Stimulated activated CD4-positive, alpha-beta T cell treated with anti-CD3 and anti-CD28 coated beads, Interleukin-12 subunit alpha, Interleukin-12 subunit beta, amount 100 ng/mL, for 24 hours (primary cell): ENCODE measurements at places on chromosomes 7 and 10.

- peak; percentile 52 for DNase-seq
These were observed 45.0 kb downstream of the ZCCHC24 start for GRCh38 chr10:79400146-79401004.

DNA sequence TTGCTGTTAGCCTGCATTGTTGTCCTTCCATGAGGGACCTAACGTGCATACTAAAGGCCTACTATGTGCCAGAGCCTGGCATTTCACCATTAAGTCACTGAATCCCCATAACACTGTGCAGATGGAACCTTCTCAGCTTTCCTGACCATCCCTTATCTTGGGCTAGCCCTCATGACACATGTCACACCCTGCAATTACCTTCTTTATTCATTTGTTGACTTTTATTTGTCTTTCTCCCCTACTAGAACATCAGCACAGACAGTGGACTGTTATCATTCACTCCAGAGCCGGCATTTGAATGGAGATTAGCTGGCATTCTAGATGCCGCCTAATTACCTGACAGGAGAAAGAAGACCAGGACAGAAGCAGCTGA lies 471.1 kb upstream of the GALNT17 start:
- no peak for DNase-seq

DNA sequence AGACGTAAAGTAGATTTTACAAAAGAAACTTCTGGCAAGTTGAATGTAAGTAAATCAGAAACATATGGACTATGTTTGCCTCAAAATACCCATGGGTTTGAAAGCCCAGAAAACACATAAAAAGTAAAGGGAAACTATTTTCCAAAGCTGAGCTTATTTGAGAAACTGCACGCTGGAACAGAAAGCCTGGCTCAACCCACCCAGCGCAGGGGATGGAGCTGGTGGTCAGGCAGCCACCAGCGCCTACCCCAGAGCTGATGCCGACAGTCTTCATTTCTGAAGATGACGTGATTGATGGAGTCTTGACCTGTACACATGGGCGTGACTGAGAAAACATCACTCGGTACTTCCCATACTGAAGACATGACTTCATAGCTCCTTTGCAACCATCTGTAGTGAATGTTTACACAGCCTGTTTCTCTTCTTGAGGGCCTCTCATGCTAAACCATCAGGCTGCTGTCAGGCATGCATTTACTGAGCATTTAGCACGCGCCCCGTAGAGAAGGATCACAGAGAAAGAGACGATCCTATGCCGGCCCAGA lies 232.6 kb upstream of the AUTS2 start:
- DNase-seq: no peak

GRCh38 chr10:93437086-93437945 lies 44.8 kb downstream of the MYOF start:
- DNase-seq: no peak

DNA sequence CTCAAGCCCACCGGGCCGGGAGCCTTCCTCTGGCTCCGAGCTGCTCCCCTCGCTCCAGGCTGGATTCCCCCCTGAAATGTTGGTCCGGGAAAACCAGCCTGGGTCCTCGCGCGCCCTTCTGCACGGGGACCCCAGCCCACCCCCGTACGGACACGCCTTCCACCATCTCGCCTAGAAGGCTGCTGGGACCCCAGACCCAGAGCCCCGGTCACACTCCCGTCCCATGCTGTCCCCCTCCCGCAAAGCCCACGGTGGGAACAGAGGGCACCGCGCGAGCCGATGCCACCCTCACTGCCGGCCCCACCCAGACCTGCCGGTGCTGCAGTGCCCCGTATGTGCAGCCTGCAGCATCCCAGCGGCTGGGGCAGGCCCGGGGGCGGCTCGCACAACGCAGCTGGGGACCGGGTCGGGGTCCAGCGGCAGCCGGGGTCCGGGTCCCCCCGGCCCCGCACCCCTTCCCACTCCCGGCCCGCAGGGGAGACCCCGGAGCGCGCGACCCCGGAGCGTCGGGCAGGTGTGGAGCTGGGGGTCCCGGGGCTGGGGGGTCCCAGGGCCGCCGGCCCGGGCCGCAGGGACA lies 871 bp downstream of the SPOCK2 start:
- DNase-seq: no peak

- DNase-seq: no peak
These were observed 50.9 kb downstream of the DGKB start for GRCh38 chr7:14851610-14852009.

DNA sequence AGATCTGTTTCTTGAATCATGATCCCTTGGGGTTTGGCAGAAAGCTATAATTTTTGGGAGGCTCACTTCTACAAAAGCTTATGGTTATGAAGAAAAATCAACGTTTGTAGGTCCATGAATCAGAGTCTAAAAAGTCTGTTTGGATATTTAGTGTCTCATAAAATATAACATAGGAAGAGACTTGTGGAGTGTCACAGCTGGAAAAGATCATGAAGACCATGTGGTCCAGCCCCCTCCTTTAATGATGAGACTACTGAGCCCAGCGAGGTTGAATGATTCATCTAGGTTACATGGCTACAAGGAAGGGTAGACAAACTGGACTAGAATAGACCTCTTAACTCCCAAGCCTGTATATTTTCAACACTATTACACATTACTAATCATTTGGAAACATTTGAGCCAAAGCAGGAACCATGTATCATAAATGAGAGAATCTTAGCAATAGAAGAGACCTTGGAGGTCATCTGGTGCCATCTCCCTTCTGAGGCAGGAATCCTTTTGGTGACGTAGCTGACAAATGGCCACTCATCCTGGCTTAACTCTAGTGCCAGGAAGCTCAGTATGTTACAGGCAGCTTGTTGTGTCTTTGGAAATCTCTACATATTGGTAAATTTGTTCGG lies 152.5 kb downstream of the CREB5 start:
- DNase-seq: no peak

- DNase-seq: no peak
These were observed 167.6 kb downstream of the POU6F2 start for GRCh38 chr7:39145283-39145682.
